MM.1S (cell line): ENCODE measurements at places on chromosomes 2 and 18.

- DNase-seq: no peak
Measured at GRCh38 chr18:7307030-7307429, 76.1 kb downstream of the LRRC30 start.

- peak; percentile 59 for DNase-seq
Measured at GRCh38 chr2:70789304-70790135, 923 bp downstream of the FIGLA start.

GRCh38 chr18:48673853-48674721 lies 135.3 kb downstream of the CTIF start:
- DNase-seq: no peak

DNA sequence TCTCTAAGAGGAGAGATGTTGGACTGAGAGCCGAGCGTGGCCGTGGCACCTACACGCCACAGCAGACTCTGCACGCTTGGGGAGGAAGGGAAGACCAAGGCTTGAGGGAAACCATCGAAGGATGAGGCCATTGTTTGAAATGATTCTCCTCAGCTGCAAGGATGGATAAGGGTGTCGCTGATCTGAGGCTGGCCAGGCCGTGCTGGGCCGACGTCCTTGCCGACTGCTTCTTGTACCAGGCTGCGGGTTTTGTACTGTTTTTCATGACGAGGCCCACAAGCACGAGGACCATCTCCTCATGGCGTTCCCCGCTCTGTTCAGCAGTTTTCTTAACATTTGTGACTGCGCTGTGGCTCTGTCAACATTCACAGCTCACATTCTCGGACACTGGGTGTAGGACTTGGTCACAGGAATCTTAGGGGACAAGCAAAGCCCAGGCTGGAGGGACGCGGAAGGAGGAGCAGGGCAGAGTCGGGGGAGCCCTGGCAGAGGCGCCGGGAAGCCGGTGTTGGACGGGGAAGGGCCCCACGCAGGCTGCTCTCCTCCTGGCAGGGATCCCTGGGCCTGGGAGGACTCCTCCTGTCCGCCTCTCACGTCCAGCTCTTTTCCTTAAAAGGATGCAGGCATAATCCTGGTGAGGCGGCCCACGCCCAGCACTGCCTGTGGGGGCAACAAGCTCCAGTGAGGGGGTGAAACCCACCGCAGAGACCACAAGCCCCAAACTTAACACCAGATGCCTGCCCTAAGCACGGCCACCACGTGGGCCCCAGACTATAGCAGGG lies 259.0 kb upstream of the SALL3 start:
- no peak for DNase-seq

DNA sequence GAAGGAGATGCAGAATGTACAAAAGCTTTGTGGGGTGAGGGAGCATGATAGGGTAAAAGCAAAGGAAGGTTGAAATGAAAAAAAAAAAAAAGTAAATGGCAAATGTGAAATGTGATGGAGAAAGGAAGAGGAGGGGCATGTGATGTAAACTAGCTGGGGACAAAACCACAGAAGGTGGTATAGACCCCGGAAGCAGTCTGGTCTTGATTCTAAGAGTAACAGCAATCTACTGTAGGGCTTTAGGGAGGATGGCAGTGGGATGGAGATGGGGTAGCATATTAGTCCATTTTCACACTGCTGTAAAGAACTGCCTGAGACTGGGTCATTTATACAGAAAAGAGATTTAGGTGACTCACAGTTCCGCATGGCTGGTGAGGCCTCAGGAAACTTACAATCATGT lies 362.0 kb downstream of the SOCS6 start:
- no peak for DNase-seq

- peak; percentile 65 for DNase-seq
Measured at GRCh38 chr2:202871300-202872141, at the start of gene ICA1L. Gene ICA1L (minus strand): TSS chr2:202871766. CDS start chr2:202829009, 42,757 bp downstream.

GRCh38 chr2:102229141-102229769 lies 42.4 kb downstream of the IL1RL2 start:
- no peak for DNase-seq

DNA sequence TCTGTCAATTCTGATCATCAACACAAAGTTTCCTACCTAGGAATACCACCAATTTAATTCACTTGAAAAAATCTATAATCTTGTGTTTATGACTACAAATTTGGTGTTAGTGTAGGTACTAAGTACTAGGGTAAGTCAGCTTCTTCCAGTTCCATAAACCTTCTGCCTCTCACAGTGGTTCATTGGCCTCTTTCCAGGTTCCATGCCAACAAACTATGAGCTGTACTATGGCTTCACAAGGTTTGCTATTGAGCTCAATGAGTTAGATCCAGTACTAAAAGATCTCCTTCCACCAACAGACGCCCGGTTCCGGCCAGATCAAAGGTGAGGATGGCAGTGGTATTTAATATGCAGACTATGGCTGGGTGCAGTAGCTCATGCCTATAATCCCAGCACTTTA lies 58.8 kb downstream of the PRKRA start:
- no peak for DNase-seq

- no peak for DNase-seq
Measured at GRCh38 chr2:11621410-11621809, 48.6 kb downstream of the NTSR2 start.

DNA sequence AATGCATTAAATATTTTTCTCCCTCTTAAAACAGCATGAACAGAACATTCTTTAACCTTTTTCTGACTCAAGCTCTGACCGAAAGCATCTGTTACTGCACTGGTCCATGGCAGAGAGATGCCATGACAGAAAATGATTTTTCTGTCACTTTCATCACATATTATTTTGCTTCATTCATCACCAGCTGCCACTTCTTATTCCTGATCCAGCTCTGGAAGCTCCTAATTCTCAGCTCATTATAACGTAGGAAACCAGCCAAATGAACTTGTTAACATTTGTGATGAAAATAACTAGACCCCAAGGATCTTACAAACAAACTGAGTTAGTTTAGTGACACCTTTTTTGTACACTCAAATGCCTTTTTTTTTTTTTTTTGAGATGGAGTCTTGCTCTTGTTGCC lies 7.6 kb upstream of the CFLAR start:
- DNase-seq: no peak

GRCh38 chr2:100274076-100274475 lies 48.2 kb downstream of the LONRF2 start:
- peak; percentile 38 for DNase-seq

DNA sequence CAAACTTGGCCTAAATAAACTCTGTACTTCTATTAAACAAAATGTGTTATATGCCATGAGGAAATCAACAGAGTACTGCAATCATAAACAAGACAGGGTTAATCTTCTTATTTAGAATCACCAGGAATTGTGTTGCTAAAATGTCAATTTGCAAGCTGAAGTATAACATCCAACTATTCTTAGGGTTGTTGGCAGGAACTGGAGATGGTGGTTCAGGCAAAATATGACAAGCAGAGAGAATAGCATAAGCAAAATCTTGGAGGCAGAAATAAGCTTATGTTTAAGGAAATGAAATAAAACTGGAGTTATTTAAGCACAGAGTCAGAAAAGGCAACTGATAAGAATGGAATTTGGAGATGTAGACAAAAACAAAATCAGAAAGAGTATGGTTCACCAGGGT lies 463.8 kb upstream of the SLC8A1 start:
- no peak for DNase-seq

- DNase-seq: no peak
Measured at GRCh38 chr2:177537636-177538035, 145.1 kb downstream of the AGPS start.
